ENCODE measurements at places on chromosomes 5 and 9. TPM values are rescaled to one million over a fixed set of nuclear protein-coding genes. Genes with fewer than 3 reads are reported as not detected.

The PKD2L2 gene
- not detected for total RNA-seq

The GMCL2 gene
- not detected for total RNA-seq

The TRIM36 gene
- 0.77 TPM for total RNA-seq

The CMYA5 gene
- total RNA-seq = 0.77 TPM

The FBP2 gene
- not detected for total RNA-seq

The ZBTB5 gene
- total RNA-seq = 8.6 TPM

The STPG3 gene
- not detected for total RNA-seq

The PCDHB11 gene
- 0.26 TPM for total RNA-seq

The PCDHA1 gene
- total RNA-seq = under 0.01 TPM

GRCh38 chr9:75591972-75592371 is 298.5 kb upstream of the PCSK5 start:
- no peak for DNase-seq

- DNase-seq = peak; percentile 12
These were observed 443.3 kb downstream of the CDK5RAP2 start for GRCh38 chr9:120136696-120137095.

DNA sequence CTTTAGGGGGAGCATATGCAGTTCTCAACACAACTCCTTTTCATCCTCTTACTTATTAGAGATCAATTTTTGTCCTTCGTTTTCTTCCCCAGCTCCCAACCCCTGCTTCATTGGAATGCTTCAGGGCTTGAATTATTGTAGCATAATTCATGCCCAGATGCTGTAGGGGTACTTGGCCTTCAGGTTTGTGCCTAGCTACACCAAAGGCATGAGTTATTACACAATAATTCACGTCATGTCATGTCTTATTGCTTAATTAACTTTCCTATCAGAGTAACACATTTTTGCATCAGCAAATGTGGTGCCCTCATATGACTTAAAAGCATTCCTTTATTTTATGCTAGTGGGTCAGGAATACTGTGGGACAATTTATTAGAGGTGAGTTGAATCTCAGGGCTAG is 507.2 kb downstream of the NFIB start:
- DNase-seq = peak; percentile 77

DNA sequence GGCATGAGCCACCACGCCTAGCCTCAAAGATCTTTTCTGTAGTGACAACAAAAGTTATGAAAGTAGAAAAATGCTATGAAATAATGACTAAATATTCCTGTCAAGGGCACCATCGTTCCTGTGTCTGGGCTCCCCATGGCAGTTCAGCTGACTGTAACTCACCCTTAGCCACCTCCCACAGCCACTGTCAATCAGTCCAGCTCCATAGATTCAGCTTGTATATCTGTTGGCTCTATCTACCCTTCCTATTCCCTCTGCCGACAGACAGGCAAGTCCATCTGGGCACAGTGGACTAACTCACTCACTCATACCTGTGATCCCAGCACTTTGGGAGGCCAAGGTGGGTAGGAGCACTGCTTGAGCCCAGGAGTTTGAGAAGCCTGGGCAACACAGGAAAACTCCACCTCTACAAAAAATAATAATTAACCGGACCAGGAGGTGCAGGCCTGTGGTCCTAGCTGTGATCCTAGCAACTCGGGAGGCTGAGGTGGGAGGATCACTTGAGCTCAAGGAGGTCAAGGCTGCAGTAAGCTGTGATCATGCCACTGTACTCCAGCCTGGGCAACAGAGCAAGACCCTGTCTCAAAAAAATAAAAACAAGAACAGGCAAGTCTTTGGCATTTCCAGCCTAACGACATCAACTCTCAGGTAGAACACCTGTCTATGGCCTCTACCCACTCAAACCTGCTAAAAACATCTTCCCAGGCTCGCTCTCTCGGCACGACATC is 6.2 kb downstream of the CAMSAP1 start:
- no peak for DNase-seq

DNA sequence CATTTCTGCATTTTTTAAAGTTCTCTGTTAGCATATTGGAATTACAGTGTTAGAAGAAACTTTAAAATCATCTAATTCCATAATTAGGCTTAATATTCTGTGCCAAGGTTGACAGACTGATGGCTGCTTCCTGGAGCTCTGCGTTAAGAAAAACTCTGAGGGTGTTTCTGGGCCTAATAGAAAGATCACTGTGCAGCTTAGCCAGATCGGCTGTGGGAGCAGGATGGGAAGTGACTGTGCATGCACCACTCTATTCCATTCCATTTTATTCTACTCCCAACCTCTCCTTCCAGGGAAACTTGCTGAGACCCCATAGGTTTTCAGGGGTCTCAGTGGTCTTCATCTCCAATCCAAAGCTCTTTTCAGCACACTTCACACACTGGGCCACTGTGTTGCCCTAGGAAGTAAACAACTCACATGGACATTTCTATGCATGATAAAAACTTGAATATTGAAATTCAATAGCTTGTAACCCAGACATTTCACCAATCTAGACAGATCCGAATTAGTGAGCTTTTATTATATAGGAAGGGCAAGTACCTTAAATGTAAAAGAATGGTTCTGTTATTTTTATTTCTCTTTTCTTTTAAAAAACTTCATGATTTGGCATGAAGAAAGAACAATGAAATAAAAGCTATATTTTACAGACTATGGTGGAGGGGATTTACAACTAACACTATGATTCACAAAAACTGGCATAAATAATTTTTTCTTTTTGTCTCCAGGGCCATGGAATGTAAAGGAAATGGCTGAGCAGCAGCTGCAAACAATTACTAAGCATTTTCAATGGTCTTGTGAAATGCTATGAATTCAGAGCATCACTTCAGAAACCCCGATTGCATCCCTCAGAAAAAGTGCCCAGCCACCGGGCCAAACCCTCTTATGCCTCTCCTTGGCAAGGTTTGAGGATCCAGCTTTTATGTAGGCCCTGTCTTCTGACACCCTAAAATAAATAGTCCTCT is 51.4 kb upstream of the DAB2 start:
- DNase-seq = peak; percentile 15

- DNase-seq = no peak
These were observed 78.5 kb downstream of the SHB start for GRCh38 chr9:37990404-37991015.

DNA sequence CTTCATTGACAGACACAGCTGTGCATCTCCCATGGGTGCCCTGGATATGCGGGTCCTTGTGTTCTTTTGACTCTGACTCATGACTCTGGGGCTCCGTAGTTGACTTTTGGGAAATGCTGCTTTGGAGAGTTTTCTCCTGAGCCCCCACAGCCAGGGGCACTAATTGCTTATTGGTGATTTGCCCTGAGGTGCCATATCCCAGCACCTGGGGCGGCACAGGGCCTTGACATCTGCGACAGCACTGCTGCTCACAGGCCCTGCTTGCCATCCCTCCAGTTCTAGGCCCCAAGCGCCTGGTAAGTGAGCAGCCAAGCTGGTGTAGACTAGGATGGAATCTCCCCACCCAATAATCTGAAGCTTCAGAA is 75.1 kb downstream of the AMBP start:
- DNase-seq = no peak

DNA sequence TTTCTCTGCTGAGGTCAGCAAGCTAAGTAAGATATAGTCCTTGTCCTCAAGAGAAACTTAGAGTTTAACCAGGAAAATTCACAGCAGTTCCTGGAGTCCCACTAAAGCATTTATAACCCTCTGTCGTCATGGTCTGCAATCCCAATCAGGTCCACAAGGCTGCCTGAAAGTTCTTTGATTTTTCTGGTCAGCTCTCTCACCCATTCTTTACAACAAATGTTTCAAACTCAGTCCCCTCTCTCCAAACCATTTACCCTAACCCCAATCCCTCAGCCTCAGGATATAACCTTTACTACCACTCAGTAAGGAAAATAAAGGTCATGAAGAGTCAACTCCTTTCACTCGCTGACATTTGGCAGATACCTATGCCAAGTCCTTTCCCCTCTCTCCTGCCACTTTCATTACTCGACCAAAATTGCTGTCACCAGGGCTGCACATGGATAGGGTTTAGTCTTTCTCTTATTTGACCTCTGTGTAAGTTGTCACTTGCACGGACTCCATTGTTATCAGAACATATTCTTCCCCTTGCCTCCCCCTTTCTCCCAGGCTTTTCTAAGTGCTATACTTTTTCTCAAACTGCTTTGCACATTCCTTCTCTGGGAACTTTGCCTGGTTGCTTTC is 936.6 kb downstream of the NR2F1-AS1 start:
- no peak for DNase-seq

DNA sequence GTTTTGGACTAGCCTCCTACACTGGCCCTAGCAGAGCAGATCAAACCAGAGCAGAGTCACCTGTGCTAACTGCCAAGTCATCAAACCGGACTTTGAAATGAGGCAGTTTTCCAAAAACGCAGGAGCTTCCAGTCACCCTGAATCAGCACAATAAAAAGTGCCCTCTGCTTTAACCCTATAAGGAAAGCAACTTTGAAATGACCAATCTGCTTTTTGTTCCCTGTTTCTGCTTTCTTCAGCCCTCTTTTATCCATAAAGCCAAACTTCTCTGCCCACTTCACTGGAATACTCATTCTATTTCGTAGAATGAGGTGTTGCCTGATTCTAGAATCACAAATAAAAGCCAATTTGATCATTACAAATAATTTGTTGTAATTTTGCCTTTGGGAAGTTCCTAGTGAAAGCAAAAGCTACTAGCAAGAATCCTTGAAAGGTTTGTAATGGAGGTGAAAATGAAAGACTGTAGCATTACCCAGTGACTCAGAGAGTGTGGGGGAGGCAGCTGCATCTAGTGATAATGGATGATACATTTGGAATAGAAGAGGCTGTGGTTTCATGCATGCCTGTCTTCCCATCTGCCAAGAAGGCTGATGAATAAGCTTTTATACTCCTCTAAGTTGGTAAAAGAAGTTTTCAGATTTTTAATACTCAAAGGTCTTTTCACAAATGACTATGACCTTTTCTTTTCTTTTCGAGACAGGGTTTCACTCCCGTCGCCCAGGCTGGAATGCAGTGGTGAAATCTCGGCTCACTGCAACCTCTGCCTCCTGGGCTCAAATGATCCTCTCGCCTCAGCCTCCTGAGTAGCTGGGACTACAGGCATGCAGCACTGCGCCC is 14.9 kb downstream of the SPAAR start:
- peak; percentile 90 for DNase-seq

- DNase-seq = peak; percentile 29
These were observed 795 bp downstream of the CNOT8 start for GRCh38 chr5:154858972-154859871.

DNA sequence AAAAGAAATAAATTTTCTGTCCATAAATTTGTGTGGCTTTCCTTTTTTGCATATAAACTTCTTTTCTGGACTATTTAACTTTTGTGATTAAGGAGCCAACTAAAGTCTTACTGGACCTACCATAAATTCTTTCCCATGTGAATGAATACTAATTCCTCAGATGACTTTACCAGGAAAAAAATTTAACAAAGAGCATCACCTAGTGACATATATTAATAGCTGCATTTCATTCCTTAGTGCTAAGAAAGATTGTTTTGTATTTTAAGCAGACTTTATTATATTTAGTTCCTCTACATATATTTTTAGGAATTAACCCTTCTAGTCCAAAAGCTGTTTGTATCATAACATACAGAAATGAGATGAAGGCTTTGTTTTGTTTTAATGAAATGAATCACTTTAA is 64.4 kb downstream of the C9orf85 start:
- DNase-seq = peak; percentile 27

- DNase-seq = peak; percentile 57
These were observed 1.1 kb downstream of the SLC35A4 start for GRCh38 chr5:140565780-140566095.

- peak; percentile 29 for DNase-seq
These were observed 608.6 kb downstream of the SLCO4C1 start for GRCh38 chr5:101687349-101687985.

GRCh38 chr5:84249918-84250630 is 134.6 kb downstream of the EDIL3 start:
- peak; percentile 21 for DNase-seq

DNA sequence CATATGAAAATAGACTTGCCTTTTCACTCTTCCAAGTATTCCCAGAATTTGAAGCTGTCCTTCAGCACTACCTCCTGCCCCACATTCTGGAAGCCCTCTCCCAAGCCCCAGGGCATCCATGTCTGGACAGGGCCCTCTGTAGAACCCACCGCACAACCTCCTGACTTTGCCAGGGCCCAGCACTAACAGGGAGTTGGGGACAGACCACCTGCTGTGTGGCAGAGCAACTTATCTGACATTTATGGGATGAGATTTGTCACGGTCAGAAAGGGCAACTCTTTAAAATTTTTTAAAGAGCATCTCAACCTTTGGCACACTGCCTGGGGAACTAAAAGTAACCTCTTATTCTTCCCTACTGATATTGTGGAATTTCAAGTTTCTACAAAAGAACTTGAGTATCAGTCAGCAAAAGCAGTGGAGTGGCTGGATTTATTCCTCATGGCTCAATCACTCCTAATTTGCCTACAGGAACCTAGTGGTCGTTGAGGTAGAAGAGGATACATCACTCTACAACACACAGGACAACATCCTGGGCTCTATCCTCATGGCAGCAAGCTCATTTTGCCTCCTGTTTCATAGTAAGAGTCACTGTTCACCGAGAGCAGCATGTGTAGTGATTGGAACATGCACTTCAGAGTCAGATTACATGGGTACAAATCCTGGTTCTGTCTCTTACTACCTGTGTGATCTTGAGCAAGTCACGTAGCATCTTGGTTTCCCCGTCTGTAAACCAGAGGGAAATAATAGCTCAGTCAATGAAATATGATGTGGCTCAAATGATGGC is 285.3 kb downstream of the ENC1 start:
- no peak for DNase-seq

- DNase-seq = no peak
These were observed 41.8 kb downstream of the RAPGEF1 start for GRCh38 chr9:131697908-131698617.

- DNase-seq = no peak
These were observed 216.2 kb downstream of the PIK3R1 start for GRCh38 chr5:68431601-68432337.

GRCh38 chr9:79571309-79572031 is at the start of gene TLE4:
TSS of gene TLE4 (plus strand) at chr9:79571965. CDS start at chr9:79572791, 826 bp downstream.
- peak; percentile 99 for DNase-seq

- DNase-seq = peak; percentile 19
These were observed 4.9 kb upstream of the LHX2 start for GRCh38 chr9:124006448-124007361.

- DNase-seq = no peak
These were observed 20.2 kb upstream of the GNPDA1 start for GRCh38 chr5:142032747-142033631.

DNA sequence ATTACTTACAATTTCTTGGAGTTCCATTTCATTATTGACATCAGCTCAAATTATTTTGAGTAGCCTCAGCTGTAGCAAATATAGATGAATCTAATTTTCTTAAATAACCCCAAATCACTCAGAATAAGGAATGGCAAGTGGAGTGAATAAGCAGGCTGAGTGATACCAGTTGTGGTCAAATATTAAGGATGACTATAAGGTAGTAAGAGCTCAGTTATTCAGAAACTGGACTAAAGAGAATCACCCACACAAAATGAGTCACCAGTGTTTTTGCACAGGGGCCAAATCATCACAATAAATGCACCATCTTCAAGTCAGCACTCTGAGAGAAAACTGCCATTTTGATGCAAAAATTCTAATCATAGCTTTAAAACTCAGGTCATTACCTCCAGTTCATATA is 128.9 kb upstream of the TARS1 start:
- peak; percentile 99 for DNase-seq
